COLO829 (cell line): ENCODE measurements at places on chromosomes 16 and 17.

DNA sequence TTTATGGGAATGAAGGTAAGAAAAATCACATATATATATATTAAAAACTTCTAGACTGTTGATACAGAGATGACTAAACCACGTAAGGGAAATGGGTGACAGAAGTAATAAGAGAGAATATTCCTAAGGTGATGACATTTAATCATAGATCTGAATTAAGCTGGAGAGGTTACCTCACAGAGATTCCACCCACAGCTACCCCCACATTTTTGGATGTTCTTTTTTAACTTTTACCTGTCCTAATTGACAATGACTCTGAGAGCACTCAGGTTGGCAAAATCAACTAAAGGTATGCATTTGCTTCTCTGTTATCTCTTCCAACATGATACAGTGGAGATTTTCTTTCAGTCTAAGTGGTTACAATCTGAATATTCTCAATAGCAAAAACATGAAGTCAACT is 1280.6 kb downstream of the CDH11 start:
- no peak for DNase-seq

GRCh38 chr17:7328840-7329373 is at the start of gene NEURL4:
TSS of gene NEURL4 (minus strand) at chr17:7329335. CDS start at chr17:7329312, 23 bp downstream.
- no peak for DNase-seq

- DNase-seq: peak; percentile 68
These were observed 17.6 kb downstream of the HIGD1B start for GRCh38 chr17:44865231-44865660.

DNA sequence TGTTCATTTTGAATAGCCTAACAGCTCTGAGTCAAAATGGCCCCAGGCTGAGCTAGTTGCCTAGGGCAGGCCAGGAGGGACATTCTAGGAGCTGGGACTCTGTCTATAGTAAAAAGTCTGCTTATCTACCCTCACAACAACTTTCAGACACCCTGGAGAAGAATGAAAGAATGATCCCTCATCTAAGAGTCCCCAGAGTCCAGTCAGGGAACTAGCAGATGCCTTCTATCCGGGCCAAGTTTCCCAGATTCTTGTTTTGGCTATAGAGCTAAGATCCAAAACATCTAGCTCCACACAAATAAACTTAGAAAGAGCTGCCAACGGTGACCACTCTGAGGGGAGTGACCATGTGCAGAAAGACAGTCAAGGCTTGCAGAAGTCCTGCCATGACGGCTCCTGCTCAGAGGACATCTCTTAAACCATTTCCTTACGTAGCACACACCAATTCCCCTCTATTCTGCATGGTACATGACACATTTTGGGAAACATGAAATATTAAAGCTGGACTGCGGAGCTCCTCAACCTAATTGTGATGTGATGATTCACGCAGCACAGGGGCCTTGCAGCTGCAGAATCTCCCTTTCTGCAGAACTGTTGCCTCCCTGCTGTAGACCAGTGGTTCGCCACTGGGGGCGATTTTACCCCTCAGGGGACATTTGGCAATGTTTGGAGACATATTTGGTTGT is 24.2 kb downstream of the FAM20A start:
- DNase-seq: no peak

- DNase-seq: no peak
These were observed 221.5 kb downstream of the ZNF423 start for GRCh38 chr16:49634235-49635008.

GRCh38 chr17:47254403-47254943 is 846 bp downstream of the ITGB3 start:
- DNase-seq: no peak

- peak; percentile 34 for DNase-seq
These were observed 656 bp upstream of the FUS start for GRCh38 chr16:31179219-31179746.

DNA sequence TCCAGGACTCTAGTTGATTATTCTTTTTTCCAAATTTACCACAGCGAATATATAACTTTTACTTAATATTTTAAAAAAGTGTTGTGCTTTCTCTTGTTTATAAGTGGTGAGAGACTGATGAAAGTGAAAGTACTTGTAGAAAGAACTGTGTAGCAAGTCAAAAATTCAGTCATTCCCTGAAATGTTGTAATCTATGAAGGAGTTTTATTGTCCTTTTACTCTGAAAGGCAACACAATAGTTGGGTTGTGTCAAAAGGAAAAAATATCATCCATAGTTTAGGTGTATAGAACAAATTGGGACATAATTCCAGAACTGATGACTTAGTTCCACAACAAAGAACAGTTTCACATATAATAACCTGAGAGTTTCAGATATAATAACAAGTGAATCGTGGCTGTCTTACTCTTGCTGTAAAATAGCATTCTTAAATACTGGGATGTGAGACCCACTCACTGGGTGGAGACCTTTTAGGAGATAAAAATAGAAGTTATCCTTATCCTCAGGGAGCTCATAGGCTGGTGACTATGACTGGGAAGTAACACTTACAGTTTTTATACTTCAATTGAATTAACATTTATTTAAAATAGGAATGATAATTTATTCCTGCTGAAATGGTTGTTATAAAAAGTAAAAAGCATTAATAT is 20.6 kb downstream of the CYB5B start:
- DNase-seq: no peak

DNA sequence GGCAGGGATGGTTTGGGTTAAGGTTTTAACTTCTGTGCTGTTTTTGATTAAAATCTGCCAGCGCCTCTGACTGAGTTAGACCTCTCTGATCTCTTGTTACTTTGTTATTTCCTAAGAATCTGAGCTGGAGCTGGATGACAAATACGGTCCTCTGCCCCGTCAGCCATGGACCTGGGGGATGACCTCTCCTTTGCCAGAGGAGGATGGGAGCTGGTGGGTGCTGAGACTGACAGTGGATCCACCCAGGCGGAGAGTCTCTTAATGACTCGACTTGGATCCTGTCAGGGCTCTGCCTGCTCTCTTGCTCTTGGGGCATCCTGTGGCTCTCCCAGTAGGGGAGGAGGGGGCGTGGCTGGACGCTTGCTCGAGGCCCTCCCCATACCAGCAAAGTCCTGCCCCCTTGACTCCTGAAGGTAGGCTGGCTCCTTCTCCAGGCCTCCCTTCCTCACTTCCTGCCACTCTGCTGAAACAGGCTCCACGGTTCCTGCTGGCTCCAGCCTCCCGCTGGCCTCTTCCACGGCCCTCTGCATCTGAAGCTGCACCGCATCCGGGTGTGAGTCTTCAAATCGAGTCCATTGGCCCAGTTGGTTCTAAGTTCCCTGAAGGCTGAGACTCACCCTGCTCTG is 24.8 kb upstream of the MAP3K14 start:
- peak; percentile 41 for DNase-seq

GRCh38 chr16:47622451-47623176 is 161.5 kb downstream of the PHKB start:
- no peak for DNase-seq

GRCh38 chr17:83067071-83067717 is 12.2 kb upstream of the METRNL start:
- no peak for DNase-seq

GRCh38 chr17:73192206-73192893 is 505 bp upstream of the COG1 start:
- DNase-seq: peak; percentile 60

DNA sequence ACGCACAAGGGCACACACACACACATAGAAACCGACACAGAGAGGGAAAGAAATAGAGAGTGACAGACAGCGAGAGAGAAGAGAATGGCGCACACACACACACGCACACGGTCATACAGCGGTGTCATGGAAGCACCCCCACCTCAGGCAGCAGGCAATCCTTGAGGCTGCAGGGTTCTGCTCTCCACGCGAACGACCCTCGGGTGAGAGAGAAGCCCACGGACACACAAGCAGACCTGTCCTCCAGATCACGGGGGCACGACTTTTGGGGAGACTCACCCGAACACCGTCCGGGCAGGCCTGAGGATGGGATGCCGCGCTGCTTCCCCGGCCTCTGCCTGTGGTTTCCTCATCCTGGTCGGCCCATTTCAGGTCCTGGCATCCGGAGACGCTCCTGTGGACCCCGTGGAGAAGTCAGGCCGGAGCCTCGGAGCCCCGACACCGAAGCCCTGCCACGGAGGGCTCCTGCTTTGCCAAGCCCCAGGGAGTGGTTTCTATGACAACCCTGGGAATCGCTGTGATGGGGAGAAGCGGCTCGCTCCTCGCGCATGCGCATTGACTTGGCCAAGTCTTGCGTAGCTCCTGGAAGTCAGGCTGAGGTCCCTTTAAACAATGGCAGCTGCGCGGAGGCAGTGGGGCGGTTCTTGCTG is 118.2 kb upstream of the KCNJ18 start:
- no peak for DNase-seq

DNA sequence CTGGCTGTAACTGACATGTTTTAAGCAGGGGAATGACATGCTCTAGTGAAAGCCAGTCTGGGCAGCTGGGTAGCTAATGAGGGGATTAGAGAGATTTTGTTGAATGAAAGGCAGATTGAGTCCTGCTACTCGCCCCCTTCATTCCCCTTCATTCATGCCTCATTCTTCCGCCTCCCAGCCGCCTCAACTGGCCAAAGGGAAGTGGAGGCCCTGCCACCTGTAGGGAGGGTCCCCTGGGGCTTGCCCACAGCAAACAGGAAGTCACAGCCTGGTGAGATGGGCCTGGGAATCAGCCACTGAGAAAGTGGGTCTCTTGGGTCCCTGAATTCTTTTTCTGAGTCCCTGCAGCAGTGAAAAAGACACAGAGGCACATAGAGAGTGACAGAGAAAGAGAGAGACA is 1.1 kb upstream of the CD19 start:
- no peak for DNase-seq

DNA sequence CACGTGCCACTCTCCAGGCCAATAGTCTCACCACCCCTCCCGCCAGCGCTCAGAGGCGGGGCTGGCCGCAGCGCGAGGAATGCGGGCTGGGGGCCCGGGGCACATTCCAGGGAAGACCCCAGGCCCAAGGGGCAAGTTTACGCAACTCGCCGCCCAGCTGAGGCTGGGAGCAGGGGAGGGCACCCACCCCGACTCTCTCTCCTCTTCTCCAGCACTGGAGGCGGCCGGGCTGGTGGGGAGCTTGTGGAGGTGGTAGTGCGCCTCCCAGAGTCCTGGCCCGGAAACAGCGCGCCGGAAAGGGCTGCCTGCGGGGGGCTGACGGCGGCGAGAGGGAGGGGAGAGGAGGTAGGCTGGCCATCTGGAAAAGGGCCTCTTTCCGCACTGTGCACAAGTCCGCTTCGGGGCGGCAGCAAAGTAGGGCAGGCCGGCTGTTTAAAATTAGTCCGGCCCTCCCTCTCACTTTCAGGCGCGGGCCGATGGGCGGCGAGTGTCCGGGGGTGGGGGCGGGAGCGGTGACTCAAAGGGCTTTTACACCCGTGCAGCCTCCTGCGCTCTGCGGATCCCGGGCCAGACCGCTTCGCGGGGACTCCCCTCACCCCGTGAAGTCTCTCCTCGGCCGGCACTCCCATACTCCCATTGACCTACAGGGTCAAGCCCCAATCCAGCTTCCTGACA is 1.1 kb downstream of the FHOD1 start:
- DNase-seq: no peak

DNA sequence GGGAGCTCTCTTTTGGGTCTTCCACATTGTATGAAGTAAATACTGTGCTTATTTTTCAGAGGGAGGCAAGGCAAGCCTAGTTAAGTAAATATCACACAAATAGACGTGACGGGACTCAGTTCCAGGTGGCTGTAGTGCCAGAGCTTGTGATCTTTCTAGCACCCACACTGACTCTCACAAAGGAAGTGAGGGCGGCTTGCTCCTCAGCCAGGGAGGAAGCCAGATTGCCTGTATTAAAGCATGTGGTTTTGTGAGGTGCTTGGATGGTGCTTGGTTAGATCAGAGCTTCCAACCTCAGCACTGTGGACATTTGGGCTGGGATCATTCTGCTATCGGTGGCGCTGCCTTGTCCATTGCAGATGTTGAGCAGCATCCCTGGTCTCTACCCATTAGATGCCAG is 80.1 kb downstream of the VAT1L start:
- no peak for DNase-seq

DNA sequence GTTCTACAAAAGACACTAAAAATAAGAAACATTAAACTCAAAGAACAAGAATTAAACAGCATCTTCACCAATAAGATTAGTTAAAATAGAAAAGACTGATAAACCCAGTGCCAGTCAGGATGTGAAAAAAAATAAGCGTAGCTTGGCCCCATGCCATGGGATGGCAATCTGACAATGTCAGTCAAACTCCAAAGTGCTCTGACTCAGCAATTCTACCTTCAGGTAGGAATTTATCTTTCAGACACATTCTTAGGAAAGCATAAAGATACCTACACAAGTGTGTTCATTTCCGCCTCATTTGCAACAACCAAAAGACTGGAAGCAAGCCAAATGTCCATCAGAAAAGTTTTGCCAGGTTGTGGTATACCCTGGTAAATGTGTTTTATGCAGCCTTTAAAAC is 9.1 kb upstream of the MPO start:
- no peak for DNase-seq

DNA sequence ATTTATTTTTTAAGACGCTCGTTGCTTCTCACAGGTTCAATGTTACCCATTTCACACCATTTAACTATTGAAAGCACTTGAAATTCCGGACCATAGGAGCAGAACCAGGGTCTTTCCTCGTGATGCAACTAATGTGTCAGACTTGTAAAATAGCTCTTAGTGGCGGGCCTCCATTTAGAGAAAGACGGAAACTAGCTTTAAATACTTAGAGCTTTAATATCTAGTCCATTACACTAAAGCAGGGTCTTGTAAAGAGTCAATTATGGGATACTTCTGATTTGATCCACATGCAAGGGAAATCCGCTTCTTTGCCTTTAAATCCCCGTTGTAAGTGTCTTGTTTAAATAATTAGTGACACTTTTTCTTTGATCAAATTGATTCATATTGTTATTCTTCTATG is 56.6 kb downstream of the NACA2 start:
- DNase-seq: no peak

DNA sequence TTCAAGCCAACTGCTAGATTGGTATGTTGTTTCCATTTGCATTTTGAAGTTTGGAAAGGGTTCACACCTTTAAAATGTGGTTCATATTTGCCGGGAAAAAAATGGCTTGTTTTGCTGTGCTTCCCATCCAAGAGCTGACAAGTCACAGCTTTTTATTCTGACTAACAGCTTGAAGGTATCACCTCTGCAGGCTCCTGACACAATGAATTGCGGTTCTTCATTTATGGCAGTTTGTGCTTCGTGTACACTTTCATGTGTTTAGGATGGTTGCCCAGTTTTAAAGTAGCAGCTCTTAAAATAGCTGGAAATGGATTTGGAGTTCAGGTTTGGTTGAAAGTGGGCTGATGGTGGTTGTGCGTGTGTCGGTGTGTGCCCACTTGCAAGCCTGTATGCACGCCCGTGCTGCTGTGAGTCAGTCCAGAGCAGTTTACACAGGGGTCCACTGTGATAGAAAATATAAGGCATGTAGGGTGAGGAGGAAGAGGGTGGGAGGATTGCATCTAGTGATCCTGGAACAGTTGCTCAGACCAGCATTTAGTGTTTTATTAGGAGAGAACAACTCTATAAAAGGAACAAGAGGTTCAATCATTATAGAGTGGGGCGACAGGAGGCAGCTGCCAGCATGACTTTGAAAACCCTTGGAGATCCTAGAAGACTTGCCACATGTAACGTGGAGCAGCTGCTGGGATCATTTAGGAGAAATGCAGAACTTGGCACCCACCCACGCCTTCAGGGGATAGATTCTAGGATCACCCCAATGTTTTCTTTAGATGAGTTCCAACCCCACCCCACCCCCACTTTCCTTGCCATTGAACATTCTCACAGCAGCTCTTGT is 108.0 kb upstream of the TBX2 start:
- no peak for DNase-seq
